ENCODE measurements at places on chromosomes 12 and 14.
A peak's percentile ranks its signal among the peaks of the same experiment; 100 is the strongest.

- no peak for DNase-seq
These were observed 149.9 kb downstream of the CALM1 start for GRCh38 chr14:90546767-90547166.

- DNase-seq, result peak; percentile 98
These were observed at the start of gene CFAP251 for GRCh38 chr12:121917950-121918678. CFAP251 (plus strand) TSS chr12:121918592; CDS start chr12:121921306, 2,714 bp downstream.

- DNase-seq, result no peak
These were observed 13.3 kb downstream of the BEST3 start for GRCh38 chr12:69685810-69686209.

DNA sequence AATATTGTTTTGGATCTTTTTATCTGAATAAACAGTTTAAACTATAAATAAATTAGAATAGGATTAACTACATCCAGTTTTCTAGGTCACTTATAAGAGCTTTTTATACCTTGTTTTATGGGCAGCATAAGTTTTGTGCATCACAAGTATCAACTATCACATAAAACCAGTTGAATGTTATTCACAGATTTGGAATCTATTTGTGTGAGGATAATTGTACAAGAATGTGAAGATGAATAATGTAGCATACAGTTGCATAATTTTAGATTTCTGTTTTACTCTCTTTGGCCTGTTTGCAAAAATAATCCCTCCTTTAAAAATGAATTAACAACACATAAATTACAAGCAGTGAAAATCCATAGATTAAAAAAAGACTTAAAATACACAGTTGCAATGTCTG lies 88.8 kb downstream of the SCFD1 start:
- no peak for DNase-seq

- DNase-seq, result peak; percentile 40
These were observed 34.0 kb upstream of the ETV6 start for GRCh38 chr12:11615481-11615880.

- peak; percentile 4 for DNase-seq
These were observed 23.2 kb upstream of the DCN start for GRCh38 chr12:91205811-91206210.

DNA sequence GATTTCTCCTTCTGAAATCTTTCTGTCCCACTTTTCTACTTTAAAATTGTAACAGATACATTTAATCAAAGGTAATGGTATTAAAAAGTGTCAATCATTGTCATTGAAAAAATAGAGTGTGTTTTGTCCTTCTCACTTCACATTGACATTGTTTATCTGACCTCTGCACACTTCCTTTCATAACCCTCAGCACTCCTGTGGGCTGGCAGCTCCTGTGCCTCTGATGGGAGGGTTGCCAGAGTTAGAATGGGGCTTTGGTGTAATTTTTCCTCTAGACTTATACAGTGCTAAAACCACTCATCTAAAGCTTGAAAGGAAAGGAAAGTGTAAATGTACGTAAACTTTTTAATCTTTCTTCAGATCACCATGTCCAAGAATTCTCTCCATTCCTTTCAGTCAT lies 23.7 kb downstream of the KCNA1 start:
- DNase-seq, result peak; percentile 89

DNA sequence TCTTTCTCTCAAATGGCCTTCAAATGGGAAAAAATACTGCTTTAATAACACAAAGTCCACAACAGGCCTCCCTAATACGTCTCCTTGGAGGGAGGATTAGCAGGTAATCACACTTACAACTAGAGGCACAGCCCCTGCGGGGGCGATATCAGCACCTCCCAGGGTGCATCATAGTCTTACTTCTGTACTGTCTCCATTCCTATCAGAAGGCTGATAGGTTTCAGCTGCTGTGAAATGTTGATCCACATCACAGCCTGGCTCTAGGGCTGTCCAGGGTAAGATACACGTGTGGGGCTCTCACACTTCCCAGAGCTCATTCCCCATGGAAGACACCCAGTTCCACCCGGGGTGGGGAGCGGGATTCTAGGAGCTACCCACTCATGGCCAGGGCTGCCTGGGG lies 139.1 kb upstream of the SFSWAP start:
- DNase-seq, result no peak

- peak; percentile 32 for DNase-seq
These were observed 897 bp downstream of the ACTR10 start for GRCh38 chr14:58200846-58201245.

- peak; percentile 30 for DNase-seq
These were observed 58.0 kb upstream of the PARP11 start for GRCh38 chr12:3931206-3931605.

DNA sequence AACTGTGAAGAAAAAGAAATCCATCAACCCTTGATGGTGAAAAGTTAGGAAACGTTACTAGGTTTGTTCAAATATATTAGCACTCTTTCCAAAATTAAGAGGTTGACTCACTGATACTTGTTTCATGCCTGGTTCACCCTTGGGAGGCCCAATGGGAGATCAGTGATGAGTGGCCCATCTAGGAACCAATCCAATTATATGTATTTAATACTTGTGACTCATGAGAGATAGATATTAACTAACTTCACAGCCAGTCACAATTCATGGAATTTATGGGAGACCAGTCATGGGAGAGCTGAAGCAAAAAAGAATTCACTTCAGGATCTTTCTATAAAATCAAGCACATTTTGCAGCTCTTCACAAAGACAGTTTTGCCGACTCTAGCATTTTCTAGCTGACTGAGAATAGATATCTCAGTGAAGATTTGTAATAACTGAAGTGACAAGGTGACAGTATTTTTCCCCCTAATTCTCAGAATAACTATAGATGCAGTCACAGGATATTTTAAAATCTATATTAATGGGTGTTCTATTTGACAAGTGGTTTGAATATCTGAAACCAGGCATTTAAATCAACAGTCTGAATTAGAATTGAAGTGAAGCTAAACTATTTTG lies 230.2 kb downstream of the EPS8 start:
- DNase-seq, result no peak

DNA sequence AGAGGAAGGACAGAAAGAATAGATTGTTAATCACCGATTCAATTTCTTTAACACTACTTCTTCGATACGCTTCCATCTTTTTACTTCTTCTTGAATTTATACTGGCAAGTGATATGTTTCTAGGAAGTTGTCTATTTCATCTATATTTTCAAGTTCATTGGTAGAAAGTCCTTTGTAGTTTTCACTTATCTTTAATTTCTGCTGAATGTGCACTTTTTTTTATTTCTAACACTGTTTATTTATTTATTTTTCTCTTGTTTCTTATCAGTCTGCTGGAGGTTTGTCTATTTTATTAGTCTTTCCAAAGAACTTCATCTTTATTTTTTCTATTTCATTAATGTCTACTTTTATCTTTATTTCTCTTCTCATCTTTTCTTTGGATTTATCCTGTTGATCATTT lies 63.6 kb downstream of the SIX1 start:
- no peak for DNase-seq

DNA sequence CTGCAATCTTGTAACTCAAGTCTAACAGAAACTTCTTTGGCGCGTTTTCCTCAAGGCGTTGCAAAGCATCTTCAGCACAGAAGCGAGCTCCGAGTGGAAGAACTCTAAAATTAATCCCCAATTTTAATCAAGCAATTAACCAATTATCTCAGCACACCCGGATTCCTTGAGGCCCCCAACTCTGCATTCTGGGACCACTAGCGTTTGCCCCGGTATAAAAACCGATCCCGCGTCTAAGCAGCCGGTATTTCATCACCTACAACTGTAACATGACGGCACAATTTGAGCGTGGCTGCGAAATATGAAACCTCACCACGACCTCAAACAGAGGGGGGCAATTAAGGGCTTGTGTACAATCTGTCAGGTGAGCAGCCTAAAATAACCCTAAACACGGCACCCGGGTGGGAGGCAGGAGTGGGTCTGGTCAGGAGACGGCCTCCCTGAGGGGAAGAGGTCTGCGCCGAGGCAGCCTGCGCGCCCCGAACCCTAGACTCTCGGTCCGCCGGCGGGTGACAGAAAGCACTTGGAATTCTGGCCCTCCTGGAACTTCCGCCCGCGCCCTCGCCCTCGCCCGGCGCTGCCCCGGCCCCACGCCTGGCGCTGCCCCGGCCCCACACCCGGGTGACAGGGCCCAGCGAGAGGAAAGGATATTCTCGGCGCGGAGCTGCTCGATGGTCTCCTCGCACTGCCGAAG lies 594 bp downstream of the ZCCHC8 start:
- peak; percentile 79 for DNase-seq

- DNase-seq, result no peak
These were observed 286.2 kb downstream of the CACNA1C start for GRCh38 chr12:2338991-2339431.

DNA sequence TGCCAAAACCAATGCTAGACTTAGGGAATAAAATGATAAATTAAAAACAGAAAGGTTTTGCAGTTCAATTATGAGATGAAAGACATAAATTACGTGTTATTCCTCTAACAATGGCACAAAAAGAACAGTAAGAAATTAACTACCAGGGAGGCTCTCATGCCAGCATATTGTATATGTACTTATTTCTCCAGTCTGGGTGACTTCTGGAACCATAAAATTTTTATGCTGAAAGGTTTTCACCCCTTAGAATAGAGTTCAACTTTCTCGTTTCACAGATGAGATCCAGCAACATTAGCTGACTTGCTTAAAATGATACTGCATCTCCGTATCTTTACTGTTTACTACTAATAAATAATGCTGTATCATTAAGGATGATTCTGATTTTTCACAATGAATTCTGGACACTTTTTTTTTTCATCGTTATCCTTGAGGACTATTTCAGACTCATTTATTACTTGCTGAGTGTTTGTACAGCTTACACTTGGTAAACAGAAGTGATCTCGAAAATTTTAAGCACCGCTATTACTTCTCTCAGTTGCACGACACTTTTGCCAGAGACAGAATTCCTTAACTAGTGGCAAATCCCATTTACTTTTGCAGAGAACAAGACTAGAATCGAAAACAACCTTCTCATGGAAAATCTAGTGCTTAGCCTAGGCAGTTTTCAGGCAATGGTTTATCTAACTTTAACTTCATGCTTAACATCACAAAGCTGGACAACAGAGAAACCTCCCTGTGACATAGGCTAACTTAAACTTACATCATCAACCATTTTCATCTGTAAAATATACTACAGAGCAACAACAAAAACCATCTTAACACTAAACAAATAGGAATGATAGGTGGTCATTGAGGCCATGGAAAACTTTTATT lies 2.7 kb downstream of the RSRC2 start:
- no peak for DNase-seq

- no peak for DNase-seq
These were observed 3.7 kb upstream of the TM9SF1 start for GRCh38 chr14:24198814-24199524.

DNA sequence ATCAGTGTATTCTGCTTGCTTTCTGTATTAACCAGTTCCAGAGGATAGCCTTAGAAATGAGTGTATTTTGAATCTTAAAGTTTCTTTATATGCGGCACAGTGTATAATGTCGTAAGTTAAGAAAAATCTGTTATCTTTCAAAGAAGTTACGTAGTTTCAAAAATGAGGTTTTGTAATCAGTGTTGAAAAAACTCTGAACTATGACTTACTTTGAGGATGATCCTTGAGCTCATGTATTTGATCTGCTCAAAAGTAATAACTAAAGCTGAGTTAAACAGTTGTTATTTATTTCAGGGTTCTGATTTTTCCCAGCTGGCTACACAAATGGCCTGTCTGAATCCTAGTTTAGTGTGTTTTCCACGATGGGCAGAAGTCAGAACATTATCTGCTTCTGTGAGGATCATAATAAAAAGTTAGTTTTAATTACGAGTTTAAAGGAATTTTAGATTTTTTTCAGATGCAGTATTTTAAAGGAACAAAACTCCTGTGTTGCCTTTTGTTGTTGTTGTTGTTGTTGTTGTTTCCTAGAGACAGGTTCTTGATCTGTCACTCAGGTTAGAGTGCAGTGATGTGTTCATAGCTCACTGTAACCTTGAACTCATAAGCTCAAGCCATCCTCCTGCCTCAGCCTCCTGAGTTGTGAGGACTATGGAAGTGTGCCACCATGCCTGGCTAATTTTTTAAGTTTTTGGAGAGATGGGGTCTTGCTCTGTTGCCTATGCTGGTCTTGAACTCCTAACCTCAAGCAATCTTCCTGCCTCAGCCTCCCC lies 52.9 kb downstream of the GPATCH2L start:
- no peak for DNase-seq

DNA sequence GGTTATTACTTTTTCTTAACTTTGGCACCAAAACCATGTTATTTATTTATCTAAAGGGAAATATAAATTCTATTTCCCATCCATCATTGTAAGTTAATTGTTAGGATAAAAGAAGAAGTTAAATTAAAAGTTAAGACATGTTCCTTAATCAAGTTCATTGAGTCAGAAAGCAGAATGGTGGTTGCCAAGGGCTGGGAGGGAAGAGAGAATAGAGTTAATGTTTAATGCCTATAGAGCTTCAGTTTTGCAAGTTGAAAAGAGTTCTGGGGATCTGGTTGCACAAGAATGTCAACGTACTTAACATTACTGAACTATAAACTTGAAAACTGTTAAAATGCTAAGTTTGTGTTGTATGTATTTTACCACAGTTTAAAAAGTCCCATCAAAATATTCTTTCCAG lies 63.2 kb upstream of the NR2C1 start:
- DNase-seq, result no peak

DNA sequence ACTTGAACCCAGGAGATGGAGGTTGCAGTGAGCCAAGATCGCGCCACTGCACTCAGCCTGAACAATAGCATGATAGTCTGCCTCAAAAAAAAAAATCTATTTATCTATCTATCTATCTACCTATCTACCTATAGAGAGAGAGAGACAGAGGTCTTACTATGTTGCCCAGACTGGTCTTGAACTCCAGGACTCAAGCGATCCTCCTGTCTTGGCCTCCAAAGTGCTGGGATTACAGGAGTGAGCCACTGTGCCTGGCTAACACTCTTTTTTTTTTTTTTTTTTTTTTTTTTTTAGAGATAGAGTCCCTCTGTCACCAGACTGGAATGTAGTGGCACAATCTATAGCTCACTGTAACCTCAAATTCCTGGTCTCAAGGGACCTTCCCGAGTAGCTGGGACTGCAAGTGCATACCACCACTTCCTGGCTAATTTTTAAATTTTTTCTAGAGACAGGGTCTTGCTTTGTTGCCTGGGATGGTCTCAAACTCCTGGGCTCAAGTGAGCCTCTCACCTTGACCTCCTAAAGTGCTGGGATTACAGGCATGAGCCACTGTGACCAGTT lies 1.9 kb downstream of the FAM186A start:
- DNase-seq, result no peak

GRCh38 chr12:93358821-93359220 lies 18.9 kb upstream of the NUDT4 start:
- no peak for DNase-seq

GRCh38 chr12:47868041-47868440 lies 36.8 kb downstream of the VDR start:
- no peak for DNase-seq

- no peak for DNase-seq
These were observed 48.4 kb downstream of the SLC4A8 start for GRCh38 chr12:51472984-51473383.

GRCh38 chr14:40574780-40575179 lies 1031.9 kb upstream of the LRFN5 start:
- no peak for DNase-seq

GRCh38 chr14:92409043-92409442 lies 86.1 kb downstream of the SLC24A4 start:
- DNase-seq, result no peak

DNA sequence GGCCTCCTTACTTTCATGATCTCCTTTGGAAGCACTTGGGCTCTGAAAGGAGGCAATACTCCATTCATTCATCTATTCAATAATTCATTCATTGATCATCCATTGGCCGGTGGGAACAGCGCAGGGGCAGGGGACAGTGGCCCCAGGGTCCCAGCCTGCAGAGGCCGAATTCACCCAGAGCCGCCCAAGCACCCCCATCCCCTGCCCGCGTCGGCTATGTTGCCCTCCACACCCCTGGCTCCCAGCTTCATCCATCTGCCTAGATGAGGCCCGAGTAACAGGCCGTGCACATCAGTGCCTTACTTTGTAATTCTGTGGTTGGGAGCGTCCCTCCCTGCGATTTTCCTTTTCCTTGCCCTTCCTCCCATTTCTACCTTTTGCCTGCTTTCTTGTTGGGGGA lies 3.2 kb downstream of the AMN start:
- DNase-seq, result no peak

All from hematopoietic multipotent progenitor cell treated with erythropoietin and hydrocortisone succinate and interleukin-3 and kit ligand, for 4 days (in vitro differentiated cells).